Prostate gland (tissue), 2 donors: ENCODE measurements at places on chromosomes 7 and 10.
A peak's percentile ranks its signal among the peaks of the same experiment; 100 is the strongest.

- DNase-seq = no peak
These were observed 259.3 kb upstream of the TMEM72 start for GRCh38 chr10:44651834-44652233.

- no peak for DNase-seq
These were observed 49.9 kb downstream of the DNAJC1 start for GRCh38 chr10:21953585-21954057.

GRCh38 chr10:133358925-133359310 lies 1.1 kb upstream of the FUOM start:
- DNase-seq = no peak

DNA sequence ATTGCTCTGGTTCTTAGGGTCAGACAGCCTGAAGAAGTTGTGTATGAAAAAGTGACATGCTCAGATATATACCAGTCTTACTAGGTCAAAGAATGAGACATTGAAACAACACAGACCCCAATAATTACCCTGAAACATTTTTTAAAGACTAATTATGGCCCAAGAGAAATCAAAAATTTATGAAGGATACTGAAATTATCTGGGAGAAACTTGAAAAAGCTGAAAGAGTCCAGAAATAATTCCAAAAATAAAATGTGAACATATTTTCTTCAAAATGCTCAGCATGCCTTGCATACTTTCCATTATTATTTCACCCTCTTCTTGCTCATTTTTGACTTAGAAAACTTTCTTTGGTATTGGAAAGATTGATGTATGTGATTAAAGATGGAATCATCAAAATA lies 198.9 kb upstream of the CCDC6 start:
- DNase-seq = no peak

- DNase-seq = no peak
These were observed 41.7 kb downstream of the NPY start for GRCh38 chr7:24325708-24326107.

- DNase-seq = no peak
These were observed 947.3 kb downstream of the IPMK start for GRCh38 chr10:57320416-57320815.

DNA sequence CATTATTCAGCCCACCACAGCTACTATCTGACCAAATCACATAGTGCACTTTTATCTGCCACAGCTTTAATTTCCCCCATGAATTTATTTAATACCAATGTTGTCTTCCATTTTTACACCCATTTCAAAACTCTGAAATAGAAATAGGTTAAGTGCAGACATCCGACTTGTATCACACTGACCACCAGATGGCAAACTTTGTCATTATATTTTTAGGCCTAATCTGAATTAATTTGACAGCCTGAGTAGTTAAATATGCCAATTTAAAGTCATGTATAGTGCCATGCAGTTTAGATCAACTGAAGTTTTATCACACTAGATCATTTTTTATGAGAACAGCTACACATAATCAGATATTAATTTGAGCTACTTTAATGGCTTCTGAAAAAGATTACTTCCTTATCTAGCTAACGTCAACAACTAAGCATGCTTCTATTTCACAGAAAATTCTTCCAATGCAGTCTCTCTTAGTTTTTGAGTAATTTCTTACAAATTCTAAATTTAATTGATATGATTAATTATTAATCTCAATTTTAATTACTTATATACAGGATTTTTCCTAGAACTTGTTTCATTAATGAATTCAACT lies 566.4 kb downstream of the GFRA1 start:
- no peak for DNase-seq

GRCh38 chr10:96272316-96273280 lies 1.2 kb upstream of the BLNK start:
- DNase-seq = no peak

- peak; percentile 51 for DNase-seq
These were observed 180.6 kb downstream of the SEMA3E start for GRCh38 chr7:83468251-83468739.

GRCh38 chr10:7755103-7755502 lies 32.7 kb downstream of the KIN start:
- DNase-seq = no peak

GRCh38 chr10:102721954-102722353 lies 7.5 kb downstream of the SFXN2 start:
- DNase-seq = no peak

DNA sequence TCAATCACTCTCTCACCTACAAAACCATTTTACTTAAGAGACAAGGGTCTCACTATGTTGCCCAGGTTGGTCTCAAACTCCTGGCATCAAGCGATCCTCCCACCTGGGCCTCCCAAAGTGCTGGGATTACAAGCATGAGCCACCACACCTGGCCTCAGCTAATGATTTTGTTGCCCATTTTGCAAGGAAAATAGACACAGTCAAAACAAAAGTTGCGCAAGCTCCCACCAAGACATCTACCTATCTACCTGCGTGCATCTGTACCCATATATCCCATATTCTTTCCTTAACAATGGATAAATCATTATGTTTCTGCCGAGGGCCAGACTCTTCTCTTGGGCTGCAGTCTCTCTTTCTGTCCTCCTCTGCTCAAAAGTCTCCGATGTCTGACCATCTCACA lies 67.3 kb downstream of the APBB1IP start:
- no peak for DNase-seq

GRCh38 chr10:125043841-125044658 lies 102.1 kb downstream of the ZRANB1 start:
- no peak for DNase-seq

- no peak for DNase-seq
These were observed 139.0 kb upstream of the GPR26 start for GRCh38 chr10:123527151-123527550.

DNA sequence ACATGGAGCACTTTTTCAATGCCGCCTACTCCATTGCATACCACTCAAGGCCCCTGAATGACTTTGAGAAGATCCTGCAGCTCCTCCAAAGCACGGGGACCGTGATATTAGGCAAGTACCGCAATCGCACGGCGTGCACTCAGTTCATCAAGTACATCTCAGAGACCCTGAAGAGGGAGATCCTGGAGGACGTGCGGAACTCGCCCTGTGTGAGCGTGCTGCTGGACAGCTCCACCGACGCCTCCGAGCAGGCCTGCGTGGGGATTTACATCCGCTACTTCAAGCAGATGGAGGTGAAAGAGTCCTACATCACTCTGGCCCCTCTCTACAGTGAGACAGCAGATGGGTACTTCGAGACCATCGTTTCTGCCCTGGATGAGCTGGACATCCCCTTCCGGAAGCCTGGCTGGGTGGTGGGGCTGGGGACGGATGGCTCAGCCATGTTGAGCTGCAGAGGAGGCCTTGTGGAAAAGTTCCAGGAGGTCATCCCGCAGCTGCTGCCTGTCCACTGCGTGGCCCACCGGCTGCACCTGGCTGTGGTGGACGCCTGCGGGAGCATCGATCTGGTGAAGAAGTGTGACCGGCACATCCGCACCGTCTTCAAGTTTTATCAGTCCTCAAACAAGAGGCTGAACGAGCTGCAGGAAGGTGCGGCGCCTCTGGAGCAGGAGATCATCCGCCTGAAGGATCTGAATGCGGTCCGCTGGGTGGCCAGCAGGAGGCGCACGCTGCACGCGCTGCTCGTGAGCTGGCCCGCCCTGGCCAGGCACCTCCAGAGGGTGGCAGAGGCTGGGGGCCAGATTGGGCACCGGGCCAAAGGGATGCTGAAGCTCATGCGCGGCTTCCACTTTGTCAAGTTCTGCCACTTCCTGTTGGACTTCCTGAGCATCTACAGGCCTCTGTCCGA lies 12.7 kb upstream of the ATP6V0E2 start:
- DNase-seq = no peak

DNA sequence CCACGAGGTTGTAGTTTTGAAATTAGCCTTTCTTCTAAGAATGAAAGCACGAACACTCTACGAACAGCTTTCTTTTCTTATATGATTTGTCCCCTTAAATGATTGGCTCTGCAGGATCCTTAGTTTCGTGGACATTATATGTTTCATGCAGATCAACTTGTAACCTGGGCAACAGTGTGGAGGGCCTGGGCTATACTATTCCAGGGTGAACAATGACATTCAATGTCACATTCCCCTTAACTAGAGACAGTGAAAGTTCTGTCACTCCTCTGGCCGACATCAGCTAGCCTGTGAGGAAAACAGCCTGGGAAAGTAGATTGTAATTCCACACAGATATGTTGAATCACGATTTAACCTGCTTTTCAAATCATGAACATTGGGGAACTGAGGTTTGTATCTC lies 23.4 kb downstream of the TAS2R16 start:
- no peak for DNase-seq

GRCh38 chr7:38410056-38410455 lies 136.6 kb upstream of the TARP start:
- no peak for DNase-seq

DNA sequence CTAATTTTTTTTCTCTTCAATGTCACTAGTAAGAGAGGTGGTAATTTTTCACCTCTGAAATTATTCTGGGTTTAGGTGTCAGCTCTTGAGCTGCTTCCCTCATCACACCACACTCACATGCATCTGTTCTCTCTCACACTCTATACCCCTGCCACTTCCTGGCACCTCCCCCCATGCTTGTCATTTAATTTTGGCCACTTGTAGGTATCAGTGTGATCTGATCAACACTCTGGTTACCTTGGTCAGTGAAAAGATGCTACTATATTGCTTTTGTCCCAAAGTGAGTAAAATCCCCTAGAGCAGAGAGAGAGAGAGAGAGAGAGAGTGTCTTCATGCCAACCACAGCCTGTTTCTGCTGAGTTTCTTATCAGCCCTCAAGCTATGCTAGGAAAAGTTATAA lies 42.5 kb downstream of the STK17A start:
- no peak for DNase-seq

GRCh38 chr10:80491251-80492102 lies 37.4 kb downstream of the TSPAN14 start:
- no peak for DNase-seq

DNA sequence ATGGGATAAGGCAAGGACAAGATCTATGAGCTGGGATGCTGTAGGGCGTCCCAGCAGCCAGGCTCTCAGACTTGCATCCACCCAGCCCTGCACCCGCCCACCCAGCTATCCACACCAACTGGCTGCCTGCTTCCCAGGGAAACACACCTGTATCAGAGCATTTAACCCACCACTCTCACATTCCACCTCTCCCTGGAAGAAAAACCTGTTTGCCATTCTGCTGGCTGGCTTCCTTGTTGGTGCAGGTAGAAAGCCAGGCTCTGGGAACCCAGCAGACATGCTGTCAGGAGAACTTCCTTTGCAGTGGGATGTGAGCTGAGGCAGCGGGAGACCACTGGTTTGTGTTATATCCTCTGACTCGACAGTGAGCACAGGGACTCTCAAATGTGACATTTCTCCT lies 67.0 kb downstream of the FAM241B start:
- DNase-seq = no peak

DNA sequence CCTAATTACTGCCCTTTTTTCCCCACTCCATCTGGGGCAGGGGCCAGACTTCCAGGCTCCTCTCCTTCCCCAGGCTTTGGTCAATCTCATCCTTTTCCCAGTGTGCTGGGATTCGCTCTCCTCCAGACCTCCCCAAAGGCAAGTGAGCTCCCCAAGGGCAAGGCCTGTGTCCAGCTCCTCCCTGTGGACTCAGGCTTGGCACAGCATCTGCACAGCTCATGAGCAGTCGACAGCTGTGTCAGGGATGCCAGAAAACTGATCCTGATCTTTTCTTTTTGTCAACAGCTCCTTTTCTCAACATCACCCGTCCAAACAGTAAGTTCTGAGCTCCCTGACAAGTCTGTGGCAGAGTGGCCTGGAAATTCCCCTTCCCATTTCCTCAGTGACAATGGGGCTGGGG lies 67.1 kb downstream of the C10orf120 start:
- DNase-seq = no peak

DNA sequence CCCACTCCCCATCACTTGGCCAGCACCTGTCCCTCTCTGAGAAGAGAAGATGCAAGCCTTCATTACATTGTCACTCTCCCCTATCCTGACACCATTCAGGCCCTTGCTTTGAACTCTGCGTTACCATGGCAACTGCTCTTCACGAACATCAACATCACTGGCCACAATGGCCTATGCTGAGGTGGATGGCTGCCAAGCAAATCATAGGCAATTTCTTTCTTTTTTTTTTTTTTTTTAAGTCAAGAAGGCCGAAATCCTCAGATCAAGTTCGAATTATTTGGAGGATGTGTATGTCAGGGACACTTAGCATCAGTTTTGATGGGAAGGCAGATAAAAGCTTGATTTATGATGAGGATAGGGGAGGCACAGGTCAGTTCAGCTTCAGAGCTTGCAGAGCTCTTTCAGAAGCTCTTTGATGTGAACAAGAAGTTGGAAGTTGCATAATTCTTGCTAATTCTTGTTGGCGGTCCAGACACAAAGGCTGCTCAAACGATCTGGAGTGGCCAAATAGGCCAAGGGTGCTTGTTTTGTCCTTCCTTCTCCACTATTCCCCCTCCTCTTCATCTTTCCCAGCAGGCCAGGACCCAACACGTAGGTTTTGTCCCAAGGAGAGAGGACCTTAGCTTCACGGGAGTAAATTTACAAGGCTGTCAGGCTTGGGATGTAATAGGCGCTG lies 179.9 kb upstream of the NPVF start:
- DNase-seq = no peak

DNA sequence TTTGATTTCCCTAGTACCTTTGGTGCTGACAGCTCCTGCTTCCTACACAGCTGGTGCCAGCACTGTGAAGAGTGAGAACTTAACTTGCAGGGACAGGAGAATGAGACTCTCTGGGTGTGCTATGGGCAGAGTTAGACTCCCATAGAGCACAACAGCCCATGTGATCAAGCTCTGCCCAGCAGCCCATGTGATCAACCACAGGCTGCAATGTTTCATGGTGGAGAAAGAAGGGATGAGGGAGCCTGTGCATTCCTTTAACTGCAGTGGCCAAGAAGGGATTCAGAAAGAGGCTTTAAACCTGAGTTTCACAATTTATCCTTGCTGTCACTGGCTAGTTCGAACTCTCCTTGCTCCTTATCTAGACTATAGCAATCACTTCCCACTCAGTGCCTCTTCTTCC lies 10.0 kb upstream of the MEST start:
- no peak for DNase-seq
